CD4-positive, alpha-beta memory T cell (primary cell): ENCODE measurements at places on chromosomes 3 and 15.

DNA sequence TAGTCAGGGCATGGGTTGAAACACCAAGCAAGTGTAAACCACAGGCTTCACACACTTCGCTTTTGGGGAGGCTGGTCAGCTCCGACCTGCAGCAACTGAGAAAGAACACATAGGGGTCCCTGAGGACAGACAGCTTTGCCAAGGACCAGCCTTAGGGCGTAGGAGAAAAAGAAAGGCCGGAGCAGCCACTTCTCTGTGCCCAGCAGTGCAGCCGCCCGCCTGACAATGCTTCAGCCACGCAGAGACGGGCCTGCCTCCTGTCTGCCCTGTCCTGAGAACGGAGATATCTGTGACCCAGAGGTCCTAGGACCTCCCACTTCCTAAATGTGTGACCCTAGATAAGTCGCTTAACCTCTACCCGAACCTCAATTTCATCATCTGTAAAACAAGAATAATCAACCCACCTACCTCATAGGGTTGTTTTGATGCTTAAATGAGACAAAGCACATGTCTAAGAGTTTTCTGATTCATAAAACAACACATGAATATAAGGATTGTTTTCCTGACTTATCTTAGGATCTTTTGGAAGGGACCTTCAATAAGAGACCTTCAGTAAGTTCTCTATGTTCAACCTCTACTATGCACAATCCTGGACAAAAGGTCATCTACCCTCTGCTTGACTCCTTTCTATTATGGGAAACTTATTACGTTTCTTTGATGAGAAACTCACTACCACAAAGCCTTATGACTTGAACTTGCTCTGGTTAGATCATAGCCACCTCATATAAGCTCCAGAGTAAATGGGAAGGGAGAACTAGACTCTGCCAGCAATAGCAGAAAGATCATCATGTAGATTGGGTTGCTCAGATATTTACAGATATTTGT lies 32.9 kb upstream of the RFTN1 start:
- no peak for DNase-seq

- no peak for DNase-seq
These were observed 26.3 kb upstream of the BNC1 start for GRCh38 chr15:83310521-83311456.

DNA sequence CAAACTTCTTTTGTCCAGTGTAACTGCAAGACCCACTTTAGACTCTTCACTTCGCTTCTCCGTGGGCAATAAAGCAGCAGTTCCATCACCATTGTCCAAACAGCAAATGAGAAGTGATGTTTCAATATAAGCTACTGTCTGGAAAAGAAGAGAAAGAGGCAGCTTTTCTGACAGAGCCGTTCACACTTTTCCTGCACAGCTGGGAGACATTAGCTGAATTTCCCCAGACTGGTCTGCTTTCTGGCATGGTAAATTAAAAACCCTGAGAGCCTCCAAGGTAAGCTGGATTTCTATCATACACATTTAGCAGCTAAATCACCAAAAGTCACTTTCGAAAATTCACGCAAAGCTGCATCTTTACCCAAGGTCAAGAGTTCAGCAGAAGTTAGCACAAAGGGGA lies 108.5 kb upstream of the CMC1 start:
- no peak for DNase-seq

GRCh38 chr15:37134699-37135131 lies 34.4 kb upstream of the MEIS2 start:
- no peak for DNase-seq

GRCh38 chr3:142127941-142128658 lies 21.2 kb downstream of the TFDP2 start:
- no peak for DNase-seq

GRCh38 chr3:139427283-139428060 lies 38.0 kb upstream of the COPB2 start:
- DNase-seq = peak; percentile 37

GRCh38 chr15:78088773-78089080 lies 3.6 kb upstream of the SH2D7 start:
- no peak for DNase-seq

DNA sequence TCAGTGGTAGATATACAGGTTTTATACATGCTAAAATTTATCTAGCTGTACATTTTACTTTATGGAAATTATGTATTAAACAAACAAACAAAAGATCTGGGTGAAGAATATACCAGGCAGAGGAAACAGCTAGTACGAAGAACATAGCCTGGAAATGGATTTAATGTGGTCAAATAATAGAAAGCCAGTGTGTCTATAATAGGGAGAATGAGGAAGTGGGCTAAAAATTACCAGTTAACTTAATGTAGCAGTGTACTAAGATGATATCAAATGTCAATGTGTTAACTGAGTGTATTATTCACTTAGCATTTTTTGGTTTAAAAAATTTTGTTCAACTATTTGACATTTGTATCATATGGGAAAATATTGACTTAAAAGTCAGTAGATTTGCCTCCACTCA lies 22.8 kb upstream of the SLC15A2 start:
- no peak for DNase-seq

GRCh38 chr15:100987143-100987542 lies 68.0 kb downstream of the LRRK1 start:
- DNase-seq = no peak

DNA sequence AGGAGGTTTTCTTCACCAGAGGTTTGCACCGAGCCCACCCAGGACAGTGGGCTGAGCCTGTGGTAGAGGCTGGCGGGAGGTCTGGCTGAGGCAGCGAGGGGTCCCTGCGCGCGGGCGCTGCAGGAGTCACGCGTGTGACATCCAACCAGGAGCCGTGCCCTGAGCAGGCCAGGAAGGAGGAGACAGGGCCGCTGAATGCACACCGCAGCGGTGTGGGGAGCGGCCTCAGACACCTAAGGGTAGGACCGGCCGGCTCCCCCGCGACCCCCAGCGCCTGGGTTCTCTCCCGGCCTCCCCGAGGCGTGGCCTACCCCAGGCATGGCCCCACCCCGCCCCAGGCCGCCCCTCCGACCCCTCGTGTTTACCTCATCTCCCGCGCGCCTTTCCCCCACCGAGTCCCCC lies 412 bp downstream of the SLC41A3 start:
- DNase-seq = no peak

DNA sequence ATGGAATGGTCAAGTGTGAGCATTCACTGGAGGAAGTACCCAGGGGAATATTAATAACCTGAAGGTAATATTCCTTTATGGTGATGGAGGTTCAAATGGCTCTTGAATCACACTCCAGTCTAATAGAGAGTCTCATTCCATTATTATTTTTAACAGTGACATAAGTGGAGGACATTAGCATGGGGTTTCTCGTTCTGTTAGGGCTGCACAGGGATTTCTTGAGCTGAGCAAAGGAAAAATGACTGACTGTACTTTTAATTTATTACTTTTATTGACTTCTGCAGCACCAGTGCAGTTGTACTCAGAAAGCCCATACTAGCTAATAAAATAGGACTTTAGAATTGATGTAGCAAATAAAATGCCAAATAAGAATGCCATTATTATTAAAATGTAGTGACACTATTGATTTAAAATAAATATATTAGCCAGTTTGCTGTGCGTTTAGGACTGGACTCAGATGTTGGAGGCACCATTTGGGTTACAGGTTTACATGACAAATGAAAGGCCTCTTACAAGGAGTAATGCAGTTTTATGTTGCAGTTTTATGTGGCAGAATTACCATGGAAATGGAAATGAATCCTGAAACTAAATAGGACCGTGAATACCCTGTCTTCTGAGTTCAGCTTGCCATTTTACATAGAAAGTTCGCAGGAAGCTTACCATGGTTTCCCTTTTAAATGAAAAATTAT lies 705.1 kb upstream of the GRM7 start:
- no peak for DNase-seq

- DNase-seq = no peak
These were observed 32.2 kb downstream of the MCTP2 start for GRCh38 chr15:94263341-94264273.

DNA sequence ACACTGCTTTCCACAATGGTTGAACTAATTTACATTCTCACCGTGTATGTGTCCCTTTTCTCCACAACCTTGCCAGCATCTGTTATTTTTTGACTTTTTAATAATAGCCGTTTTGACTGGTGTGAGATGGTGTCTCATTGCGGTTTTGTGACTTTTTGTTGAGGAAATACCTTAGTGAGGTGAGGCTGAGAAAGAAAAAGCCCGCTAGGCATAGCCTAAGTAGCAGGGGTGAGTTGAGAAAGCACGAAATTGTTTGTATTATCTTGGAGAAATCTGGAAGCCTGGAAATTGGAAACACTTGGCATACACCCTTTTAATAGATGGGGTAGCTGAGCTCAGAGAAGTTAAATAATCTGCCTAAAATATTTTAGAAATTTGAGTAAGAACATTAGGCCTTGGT lies 61.5 kb upstream of the CFAP161 start:
- DNase-seq = no peak

GRCh38 chr3:54079314-54079713 lies 43.0 kb upstream of the CACNA2D3 start:
- DNase-seq = no peak

DNA sequence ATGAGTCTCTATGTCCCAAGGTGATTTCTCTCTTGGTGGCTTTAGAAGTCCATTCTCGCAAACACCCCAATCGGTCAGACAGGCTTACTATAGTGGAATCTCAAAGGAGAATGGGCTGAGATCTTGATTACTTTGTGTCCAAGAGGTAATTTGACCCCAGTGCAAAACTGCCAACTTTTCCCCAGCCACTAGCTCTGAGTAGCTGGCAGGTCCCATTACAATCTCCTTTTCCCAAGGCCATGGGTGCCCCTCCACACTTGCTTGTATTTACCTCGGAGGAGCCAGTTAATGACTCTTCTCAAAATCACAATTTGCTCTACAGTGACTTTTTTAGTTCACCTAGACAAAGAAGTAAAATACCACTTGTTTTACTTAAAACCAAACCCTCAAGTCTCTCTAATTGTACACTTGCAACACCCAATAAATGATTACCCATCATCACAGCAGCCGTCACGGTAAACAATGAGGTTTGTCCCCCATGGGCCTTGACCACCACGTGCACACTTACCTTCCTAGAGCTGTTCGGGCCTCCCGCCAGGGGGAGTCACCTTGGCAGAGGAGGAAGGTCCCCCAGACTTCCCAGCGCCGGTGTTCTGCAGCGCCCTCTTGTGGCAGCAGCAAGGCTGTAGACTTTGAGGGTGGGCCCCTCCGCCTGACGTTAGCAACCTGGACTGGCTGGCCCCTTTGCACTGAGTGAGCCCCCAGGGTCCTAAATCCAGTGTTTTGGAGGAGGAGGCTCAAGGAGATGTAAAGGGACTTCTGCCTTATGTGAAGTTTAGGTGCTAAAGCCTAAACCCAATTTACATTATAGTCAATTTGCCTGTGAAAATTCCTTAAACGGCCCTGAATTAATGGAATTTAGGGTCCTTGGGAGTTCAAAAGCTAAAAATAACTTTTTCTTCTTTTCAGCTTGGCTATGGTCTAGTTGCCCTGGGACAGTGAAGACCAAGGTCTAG lies 18.7 kb upstream of the HDAC11 start:
- peak; percentile 74 for DNase-seq

- DNase-seq = no peak
These were observed 63.6 kb upstream of the RPL32 start for GRCh38 chr3:12904951-12905315.

GRCh38 chr3:39146611-39147591 lies 6.5 kb downstream of the CSRNP1 start:
- no peak for DNase-seq

DNA sequence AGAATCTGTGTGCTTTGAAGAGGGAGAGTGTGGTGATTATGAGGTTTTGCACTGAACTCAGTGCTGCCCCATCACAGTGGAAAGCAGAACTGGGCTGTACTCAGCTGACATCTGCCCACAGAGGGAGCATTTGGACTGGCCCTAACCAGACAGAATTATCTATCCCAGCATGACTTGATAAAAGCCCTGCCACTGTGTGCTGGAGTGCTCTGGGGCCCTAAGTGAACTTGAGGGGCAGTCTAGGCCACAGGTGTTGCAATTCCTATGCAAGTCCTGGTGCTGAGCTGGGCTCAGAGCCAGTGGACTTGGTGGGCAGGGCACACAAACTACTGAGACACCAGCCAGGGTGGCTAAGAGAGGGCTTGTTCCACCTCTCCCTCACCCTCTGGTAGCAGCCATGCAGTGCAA lies 269.2 kb upstream of the CTNNB1 start:
- no peak for DNase-seq

DNA sequence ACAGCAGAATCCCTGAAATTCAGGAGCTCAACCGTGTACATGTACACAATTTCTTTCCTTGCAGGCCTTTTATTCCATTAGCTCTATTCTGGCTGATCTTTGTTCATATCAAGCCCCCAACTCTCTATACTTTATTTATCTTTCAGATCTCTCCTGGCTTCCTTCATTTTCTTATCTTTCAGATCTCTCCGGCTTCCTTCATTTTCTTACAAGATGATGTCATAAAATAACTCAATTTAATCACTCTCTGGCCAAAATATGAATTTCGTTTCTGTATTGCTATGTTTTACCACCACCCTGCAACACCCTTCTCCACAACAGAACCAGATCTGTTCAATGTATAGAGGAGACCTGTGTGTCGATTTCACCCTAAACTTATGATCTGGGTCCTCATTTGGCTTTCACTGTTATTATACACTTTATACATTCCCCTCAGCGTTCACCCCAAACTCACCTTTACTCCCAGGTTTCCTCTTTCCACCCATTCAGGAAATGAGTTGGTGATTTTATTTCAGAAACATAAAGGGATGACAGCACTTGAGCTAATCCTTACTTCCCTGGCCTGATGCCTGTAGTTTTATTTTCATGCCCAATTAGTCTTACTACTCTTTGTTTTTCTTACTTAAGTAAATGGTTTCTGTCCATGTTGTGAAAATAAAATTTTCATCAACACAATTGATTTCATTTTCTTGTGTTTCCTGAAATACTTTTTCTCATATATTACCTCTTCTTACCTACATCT lies 195.5 kb downstream of the BCHE start:
- no peak for DNase-seq

DNA sequence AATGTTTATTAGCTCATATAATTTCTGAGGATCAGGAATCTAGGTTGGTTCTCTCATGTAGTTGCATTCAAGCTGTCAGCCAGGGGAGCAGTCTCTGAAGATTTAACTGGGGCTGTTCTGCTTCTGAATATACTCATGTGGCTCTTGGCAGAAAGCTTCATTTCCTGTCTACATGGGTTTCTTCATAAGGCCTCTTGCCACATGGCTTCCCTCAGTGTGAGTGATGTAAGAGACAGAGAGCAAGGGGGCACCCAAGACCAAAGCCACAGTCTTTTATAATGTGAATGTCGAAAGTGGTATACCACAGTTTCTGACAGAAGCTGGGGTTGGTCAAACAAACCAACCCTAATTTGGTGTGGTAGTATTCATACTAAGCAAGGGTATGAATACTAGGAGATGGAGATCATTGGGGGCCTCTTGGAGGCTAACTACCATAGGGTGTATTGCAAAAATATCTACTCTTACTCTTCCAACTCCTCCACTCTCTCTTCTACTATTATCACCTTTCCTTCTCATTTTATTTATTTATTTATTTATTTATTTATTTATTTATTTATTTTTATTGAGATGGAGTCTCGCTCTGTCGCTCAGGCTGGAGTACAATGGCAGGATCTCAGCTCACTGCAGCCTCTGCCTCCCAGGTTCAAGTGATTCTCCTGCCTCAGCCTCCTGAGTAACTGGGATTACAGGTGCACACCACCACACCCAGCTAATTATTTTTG lies 123.8 kb downstream of the B3GALNT1 start:
- DNase-seq = no peak

GRCh38 chr3:9352917-9353752 lies 9.7 kb upstream of the THUMPD3 start:
- peak; percentile 61 for DNase-seq

GRCh38 chr3:43087249-43087776 lies 18.6 kb downstream of the POMGNT2 start:
- DNase-seq = no peak

GRCh38 chr15:84784262-84784661 lies 32.9 kb upstream of the ALPK3 start:
- no peak for DNase-seq
